ENCODE measurements at places on chromosomes 3 and 15.

- DNase-seq = no peak
These were observed 380.8 kb downstream of the GRM7 start for GRCh38 chr3:7241584-7242302.

- no peak for DNase-seq
These were observed 122.9 kb downstream of the RFTN1 start for GRCh38 chr3:16390581-16390980.

DNA sequence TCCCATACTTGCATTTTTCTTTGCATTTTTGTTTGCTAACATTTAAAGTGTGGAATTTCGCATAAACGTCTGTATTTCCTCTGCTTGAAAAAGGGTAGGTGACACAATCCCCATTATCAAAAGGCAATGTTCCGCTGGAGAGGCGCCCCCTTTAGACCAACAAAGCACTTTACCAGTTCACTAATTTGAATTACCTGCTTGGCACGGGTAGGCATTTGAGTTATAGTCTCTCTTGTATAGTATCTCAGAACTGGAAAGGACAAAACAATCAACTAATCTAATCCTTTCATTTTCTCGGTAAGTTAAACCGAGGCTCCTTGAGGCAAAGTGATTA is 775 bp upstream of the CCDC39 start:
- no peak for DNase-seq

- DNase-seq = no peak
These were observed 120.0 kb downstream of the TMCO5A start for GRCh38 chr15:38054488-38054887.

GRCh38 chr3:162586591-162586990 is 1090.0 kb downstream of the OTOL1 start:
- no peak for DNase-seq
